ENCODE measurements at places on chromosomes 1 and 21.

DNA sequence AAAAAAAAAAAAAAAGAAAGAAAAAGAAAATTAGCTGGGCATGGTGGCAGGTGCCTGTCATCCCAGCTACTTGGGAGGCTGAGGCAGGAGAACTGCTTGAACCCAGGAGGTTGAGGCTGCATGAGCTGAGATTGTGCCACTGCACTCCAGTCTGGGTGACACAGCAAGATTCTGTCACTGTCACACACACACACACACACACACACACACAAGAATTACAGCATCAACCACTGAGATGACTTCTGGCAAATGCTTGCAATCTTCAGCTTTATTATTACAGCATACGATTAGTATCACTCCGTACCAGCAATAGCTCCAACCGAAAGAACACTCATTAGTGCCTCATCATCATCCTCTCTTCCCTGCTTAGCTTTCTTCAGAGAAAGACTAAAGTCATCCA lies 4.6 kb downstream of the ORC1 start:
- DNase-seq: no peak

- DNase-seq: no peak
Measured at GRCh38 chr1:230510496-230510895, 84.4 kb upstream of the PGBD5 start.

GRCh38 chr1:94612525-94613204 lies 71.1 kb upstream of the F3 start:
- DNase-seq: no peak

DNA sequence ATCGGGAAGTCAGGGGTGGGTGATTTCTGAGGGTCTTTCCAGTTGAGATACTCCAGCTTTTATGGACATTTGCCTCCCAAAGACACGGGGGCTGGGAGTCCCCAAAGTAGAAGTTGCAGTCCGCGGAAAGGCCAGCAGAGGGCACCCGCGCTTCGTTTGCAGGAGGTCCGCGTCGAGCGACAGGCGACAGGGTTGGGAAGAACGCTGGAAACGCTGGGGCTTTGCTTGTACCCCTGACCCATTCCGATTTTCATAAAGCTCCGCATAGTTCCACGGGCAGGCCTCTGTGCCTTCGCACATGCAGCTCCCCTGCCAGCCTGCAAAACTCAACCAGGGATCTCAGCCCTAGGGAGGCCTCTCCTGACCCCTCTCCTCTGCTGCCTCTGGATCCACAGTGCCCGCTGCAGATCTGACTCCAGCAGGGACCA lies 44.2 kb upstream of the LAPTM5 start:
- DNase-seq: peak; percentile 59

GRCh38 chr21:45982092-45982757 lies 655 bp downstream of the COL6A1 start:
- peak; percentile 10 for DNase-seq

DNA sequence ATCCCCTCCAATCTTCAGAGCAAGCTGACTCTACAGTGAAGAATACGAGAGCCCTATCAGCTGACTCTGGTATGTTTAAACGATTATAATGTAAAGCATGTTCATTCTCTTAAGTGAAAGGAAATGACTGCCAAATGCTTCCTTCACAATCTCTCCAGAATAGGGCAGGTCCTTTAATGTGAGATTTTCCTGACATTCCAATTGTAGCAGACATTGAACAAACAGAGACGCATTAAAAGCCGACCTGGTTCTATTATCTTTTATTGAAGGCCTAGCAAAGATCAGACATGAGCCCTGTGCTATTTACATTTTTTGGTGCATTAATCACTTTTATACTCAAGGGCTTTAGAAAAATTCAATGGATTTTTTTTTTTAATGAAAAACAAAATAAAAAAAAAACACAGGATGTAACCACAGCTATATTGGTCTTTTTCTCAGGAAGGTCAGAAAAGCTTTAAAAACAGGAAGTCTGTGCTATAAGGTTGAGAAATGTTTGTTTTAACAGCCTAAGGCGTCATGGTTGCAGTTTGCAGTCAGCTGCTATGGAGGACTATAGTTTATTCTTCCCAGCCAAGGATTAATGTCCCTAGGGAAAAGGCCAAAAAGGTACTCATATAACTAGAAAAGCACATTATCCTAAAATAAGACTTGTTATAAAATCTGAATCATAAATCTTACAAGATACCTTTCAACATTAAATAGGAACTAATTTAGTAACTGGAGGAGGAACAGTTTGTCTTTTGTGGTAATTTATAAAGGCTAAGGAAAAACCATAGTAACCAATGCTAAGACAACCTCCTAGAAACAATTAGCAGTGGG lies 104.8 kb downstream of the RERE start:
- peak; percentile 96 for DNase-seq

DNA sequence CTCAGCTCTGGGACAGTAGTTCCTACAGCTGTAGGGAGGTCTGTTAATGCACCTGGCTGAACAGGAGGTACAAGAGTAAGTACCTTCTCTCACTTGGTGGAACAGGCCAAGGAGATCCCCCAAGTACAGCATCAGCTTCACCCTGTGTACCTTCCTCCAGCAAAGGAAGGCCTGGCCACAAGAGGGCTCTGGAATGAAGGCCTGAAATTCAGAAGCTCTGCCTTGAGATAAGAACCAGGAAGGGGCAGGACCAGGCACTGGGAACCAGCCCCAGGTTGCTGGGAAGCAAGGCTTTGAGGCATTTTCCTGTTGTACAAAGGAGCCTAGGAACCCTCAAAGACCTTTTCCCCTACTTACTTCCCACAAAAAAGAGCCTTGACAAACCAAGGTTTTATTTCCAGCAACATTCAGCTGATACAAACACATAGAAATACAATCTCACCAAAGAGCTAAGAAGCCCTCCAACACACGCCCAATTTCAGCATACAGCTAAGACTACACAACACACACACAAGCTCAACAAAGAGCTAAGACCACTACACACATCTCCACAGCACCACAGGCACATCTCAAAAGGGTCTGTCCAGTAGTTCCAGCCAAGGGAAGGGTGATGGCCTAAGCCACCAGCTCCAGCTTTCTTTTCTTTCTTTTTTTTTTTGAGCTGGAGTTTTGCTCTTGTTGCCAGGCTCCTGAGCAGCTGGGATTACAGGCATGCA lies 23.5 kb downstream of the F11R start:
- peak; percentile 90 for DNase-seq

DNA sequence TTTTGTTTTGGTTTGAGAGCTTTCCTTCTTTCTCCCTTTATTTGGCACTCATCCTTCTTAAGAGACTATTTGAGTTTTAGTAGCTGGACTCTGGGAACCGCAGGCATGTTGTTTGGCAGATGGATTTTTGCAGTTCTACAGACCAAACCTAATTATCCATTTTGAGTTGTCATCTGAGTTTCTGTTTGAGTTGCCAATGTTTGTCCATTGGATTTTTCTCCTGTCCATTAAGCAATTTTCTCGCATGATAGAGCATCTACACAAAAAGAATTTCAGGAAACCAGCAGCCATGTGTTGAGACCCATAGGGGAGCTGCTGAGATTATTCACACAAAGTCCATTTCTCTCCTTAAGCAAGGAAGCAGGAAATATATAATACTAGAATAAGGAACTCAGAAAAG lies 17.2 kb upstream of the CXADR start:
- DNase-seq: no peak

Measured in endothelial cell of umbilical vein (primary cell).